ENCODE measurements at places on chromosomes 16 and 17.

GRCh38 chr16:70304892-70305448 lies 6.0 kb downstream of the DDX19B start:
- no peak for DNase-seq

GRCh38 chr17:30996486-30996885 lies 25.6 kb downstream of the RNF135 start:
- no peak for DNase-seq

GRCh38 chr17:77847221-77848085 lies 111.0 kb upstream of the TNRC6C start:
- DNase-seq = no peak

DNA sequence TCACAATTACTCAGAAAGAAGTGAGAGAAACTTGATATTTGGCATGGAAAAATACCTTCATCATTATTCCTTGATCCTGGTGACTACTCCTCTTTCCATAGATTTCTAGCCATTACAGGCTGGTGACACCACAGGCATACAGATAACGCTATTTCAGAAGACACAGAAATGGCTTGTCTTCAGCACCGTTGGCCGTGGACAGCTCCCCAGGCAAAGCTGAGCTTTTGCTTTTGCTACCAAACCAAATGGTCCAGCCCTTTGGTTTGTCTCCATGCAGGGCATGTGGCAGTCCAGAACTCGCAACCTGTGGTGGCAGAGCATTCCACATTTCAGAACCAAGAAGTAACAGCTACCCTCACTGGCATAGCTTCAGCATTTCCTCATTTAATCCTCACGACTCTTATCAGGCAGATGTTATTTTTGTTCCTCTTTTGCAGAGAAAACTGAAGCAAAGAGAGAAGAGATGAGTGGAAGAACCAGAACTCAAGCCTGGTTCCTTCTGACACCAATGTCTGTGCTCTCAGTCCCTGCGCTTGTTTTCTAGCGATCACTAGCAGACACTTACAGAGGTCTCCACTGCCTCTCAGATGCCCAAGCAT lies 55.5 kb downstream of the HS3ST4 start:
- no peak for DNase-seq

DNA sequence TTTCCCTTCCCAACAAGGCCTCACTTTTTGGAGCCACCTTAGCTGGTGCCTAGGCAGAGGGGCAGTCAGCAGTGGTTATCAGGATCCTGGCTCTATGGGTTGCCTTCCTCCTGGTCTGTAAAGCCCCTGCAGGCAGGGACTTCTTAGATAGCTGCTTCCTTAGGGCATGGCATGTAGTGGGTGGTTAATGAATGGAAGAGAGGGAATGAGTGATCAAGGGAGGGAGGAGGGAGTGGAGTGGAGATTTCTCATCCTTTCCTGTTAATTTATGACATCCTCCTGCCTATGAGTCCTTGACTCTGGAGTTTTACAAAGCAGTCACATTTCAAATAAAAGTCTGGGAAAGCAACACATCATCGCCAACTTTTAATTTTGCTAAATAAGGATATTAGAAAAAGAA lies 40.7 kb downstream of the SNX20 start:
- DNase-seq = no peak

- no peak for DNase-seq
Observed at GRCh38 chr16:49602201-49602975, 228.8 kb downstream of the C16orf78 start.

DNA sequence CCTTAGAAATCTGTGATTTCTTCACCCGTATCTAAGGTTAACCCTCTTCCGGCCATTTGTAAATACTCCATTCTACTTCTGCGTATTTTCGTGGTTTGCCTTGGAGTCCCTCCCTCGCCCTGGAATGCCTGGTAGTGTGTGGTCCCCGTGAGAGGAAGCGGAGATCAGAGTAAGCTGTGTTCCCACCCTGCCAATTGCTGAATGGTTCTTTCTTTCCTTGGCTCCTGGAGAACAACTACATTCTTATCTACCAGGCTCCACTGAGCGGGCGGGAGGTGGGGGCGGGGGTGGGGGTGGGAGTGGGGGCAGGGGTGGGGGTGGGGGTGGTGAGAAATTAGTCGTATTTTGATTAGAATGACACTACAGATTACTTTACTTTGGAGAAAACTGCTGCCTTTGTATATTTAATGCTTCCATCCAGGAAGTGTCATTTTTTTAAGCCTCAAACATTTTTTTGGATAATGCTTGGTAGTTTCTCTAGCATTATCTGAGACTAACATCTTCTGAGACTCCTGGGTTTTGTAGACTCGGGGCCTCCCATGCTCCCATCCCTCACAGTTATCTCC lies 20.9 kb upstream of the FASN start:
- no peak for DNase-seq

GRCh38 chr17:6323626-6324356 lies 111.1 kb downstream of the AIPL1 start:
- no peak for DNase-seq

GRCh38 chr16:2337431-2338296 lies 2.9 kb downstream of the ABCA3 start:
- DNase-seq = no peak

- DNase-seq = no peak
Observed at GRCh38 chr17:27499451-27500265, 43.4 kb downstream of the KSR1 start.

- DNase-seq = no peak
Observed at GRCh38 chr17:81031566-81032550, 3.1 kb upstream of the BAIAP2 start.

DNA sequence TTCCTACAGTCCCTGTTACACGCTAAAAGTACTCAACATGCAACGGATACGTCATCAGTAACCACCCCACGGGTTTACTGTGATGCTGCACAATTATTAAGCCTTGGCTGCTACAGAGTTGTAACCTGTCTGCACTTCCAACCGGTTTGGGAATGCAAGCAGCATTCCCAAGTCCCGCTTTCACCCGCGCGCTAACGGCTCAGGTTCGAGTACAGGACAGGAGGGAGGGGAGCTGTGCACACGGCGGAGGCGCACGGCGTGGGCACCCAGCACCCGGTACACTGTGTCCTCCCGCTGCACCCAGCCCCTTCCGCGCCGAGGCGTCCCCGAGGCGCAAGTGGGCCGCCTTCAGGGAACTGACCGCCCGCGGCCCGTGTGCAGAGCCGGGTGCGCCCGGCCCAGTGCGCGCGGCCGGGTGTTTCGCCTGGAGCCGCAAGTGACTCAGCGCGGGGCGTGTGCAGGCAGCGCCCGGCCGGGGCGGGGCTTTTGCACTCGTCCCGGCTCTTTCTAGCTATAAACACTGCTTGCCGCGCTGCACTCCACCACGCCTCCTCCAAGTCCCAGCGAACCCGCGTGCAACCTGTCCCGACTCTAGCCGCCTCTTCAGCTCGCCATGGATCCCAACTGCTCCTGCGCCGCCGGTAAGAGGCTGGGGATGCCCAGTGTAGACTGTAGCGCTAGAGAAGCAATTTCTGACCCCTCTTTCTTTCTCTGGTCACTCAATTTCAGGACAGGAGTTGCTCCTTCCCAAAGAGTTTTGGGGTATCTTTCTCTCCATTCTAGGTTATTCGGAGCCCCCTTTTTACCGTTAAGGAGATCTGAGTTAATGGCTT lies at the start of gene MT2A:
Gene MT2A (plus strand): TSS at position 542 of the 833 bp plus-strand sequence. CDS start 72 bp downstream, at position 614.
- DNase-seq = peak; percentile 87

DNA sequence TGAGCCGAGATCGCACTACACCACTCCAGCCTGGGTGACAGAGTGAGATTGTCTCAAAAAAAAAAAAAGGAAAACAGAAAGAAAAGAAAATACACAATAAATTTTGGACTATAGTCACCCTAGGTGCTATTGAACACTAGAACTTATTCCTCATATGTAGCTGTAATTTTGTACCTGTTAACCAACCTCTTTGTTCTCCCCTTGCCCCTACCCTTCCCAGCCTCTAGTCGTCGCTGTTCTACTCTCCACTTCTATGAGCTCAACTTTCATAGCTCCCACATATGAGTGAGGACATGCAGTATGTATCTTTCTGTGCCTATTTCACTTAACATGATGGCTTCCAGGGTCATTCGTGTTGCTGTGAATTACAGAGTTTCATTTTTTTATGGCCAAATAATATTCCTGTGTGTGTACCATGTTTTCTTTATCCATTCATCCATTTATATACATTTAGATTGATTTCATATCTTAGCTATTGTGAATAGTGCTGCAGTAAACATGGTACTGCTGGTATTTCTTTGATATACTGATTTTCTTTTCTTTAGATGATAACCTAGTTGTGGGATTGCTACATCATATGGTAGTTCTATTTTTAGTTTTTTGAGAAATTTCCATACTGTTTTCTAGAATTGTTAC lies 28.3 kb downstream of the VPS35L start:
- peak; percentile 18 for DNase-seq

DNA sequence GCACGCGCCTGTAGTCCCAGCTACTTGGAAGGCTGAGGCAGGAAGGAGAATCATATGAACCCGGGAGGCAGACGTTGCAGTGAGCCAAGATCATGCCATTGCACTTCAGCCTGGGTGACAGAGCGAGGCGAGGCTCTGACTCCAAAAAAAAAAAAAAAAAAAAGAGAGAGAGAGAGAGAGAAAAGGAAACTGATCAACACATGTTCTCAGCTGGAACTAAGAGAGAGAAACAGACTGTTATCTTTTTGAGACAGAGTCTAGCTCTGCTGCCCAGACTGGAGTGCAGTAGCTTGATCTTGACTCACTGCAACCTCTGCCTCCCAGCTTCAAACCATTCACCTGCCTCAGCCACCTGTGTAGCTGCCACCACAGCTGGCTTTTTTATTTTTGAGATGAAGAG lies 60.4 kb downstream of the STH start:
- DNase-seq = no peak

- DNase-seq = no peak
Observed at GRCh38 chr16:66475232-66475631, 48.1 kb downstream of the BEAN1 start.

- no peak for DNase-seq
Observed at GRCh38 chr16:30691907-30692306, 7.1 kb upstream of the SRCAP start.

DNA sequence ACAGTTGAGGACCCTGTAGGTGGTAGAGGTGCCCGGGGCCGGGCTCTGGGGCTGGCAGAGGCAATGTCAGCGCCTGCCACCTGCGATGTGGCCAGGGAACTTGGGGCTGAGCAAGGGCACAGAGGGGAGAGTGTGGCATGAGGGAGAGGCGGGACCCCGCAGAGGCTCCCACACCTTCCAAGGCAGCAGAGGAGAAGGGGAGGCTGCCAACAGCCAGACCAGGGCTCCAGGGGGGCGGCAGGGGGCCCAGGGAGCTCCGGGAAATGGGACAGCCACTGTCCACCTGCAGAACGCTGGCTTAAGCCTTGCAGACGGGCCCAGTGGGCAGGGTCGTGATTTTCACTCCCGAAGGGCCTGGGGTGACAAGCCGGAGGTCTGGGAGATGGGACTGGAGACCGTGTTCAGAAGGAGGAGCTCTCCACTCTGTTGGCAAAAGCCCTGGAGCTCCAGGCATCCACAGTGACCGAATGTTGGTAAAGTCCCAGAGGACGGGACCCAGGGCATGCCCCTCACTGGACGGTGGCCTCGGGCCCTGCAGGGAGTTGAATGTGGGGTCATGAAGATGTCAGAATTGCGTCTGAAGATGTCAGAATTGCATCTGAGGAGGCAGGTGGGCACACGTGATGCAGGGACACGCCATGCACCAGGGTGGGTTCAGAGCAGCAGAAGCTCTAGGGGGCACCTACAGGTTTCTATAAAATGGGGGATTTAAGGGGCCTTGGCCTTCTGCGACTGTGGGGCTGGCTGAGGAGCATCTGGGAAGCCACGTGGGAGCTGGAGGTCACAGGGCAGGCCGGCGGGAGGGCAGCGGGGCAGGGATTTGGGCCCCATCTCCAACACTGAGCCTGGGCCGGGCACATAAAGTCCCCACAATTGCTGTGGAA lies 18.6 kb downstream of the CD7 start:
- no peak for DNase-seq

- no peak for DNase-seq
Observed at GRCh38 chr17:52170963-52171572, 12.6 kb upstream of the CA10 start.

DNA sequence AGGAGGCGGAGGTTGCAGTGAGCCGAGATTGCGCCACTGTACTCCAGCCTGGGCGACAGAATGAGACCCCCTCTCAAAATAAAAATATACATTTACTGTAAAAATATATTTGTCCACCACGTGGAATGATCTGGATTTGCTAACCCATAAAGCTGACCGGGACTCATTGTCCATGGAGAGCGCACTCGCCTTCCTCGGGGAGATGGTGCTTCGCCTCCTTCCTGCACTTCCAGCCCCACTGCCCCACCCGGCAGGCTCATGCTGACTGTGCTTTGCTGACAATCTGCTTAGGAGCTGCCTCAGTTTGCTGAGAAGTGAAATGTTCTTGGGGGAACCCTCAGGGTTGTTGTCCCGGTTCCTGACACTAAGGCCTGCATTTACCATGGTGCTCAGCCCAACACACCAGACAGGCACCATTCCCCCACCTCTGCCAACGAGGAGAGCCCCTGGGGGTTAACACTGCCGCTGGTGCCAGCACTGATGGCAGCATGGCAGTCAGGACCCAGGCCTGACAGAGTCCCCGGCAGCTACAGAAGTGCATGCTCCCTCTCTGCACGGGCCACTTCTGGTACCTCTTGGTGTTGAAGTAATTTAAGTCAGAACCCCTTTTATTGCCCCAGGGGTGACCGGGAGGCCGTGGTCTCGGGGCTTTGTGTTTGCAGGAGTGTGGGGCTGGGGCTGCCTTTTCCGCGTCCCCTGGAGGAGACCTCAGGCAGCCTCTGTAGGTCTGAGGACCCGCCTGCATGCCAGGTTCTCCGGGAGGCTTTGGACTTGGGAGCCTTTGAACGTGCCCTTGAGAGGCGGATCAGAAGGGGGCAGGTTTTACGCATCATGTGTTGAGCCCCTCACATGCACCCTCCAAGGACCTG lies 2.5 kb downstream of the NUBP2 start:
- DNase-seq = no peak

GRCh38 chr16:46775214-46775613 lies 27.1 kb upstream of the MYLK3 start:
- DNase-seq = no peak

DNA sequence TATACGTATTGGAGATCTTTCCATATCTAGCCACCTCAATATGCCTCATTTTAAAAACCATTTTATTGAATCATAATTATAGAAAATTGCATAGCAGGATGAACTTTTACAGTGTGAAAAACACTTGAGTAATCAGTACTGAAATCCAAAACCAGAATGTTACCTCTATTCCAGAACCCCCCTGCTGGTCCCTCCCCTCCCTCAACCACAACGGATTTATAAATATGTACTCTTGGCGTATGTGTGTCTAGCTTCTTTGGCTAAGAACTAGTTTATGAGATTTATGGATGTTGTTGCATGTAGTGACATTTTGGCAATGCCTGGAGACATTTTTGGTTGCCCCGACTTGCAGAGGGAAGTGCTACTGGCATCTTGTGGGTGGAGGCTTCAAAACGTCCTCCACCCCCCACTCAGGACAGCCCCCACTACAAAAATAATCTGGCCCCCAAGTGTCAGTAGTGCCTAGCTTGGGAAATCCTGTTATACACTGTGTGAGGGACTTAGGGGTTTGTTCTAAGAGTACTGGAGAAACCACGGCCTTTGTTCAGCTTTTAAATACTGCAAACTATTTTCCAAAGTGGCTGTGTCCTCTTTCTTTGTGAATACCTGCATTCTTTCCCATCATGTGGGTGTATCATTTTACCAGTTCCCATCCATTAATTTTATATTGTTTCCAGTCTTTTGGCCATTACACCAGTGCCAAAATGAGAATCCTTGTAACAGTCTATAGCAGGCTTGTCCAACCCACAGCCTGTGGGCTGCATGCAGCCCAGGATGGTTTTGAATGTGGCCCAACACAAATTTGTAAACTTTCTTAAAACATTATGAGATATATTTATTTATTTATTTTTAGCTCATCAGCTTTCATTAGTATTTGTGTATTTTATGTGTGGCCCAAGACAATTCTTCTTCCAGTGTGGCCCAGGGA lies 23.7 kb downstream of the ITPRIPL2 start:
- DNase-seq = no peak

- no peak for DNase-seq
Observed at GRCh38 chr17:49456183-49456965, 38.7 kb upstream of the NGFR start.

Measured in CD4-positive, alpha-beta T cell treated with Interleukin-4 for 1 hour (primary cell).